RKO (cell line): ENCODE measurements at places on chromosomes 2 and 18.

- DNase-seq = no peak
These were observed 307.5 kb upstream of the REG3G start for GRCh38 chr2:78718024-78718423.

DNA sequence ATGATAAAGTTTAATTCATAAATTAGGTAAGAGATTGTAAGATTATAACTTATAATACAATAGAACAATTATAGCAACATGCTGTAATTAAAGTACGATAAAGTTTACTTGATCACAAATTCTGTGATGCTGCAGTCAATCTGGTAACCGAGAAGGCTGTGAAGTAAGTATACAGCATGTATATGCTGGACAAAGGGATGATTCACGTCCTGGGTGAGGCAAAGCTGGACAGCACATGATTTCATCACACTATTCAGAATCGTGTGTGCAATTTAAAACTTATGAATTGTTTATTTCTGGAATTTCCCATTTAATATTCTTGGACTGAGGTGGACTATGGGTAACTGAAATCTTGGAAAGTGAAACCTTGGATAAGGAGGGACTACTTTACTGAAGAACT is 522.2 kb upstream of the CNTNAP5 start:
- DNase-seq = no peak

DNA sequence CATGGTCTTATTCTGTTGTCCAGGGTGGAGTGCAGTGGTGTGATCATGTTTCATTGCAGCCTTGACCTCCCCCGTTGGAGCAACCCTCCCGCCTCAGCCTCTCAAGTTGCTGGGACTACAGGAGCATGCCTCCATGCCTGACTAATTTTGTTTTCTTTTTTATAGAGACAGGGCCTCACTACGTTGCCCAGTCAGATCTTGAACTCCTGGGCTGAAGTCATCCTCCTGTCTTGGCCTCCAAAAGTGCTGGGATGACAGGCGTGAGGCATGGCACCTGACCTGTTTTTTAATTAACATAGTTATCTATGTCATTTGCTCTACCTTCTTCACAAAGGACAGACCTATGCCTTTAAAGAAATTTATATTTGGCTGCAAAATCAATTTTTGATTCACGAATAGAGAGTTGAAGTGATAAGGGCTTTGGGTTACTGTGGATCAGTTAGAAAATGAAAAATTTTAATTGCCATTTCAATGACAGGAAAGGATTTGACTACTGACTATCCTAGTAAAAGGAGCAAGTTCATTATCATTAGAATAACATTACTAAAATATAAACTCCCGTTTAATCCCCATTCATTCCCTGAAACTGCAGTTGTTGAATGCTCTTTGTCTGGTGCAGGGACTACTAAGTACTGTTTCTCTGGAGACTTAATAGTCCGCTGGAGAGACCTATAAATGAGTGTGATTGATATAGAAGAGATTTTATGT is 3.7 kb downstream of the RNF138 start:
- DNase-seq = peak; percentile 21

GRCh38 chr2:11433822-11434221 is 32.1 kb downstream of the E2F6 start:
- no peak for DNase-seq

DNA sequence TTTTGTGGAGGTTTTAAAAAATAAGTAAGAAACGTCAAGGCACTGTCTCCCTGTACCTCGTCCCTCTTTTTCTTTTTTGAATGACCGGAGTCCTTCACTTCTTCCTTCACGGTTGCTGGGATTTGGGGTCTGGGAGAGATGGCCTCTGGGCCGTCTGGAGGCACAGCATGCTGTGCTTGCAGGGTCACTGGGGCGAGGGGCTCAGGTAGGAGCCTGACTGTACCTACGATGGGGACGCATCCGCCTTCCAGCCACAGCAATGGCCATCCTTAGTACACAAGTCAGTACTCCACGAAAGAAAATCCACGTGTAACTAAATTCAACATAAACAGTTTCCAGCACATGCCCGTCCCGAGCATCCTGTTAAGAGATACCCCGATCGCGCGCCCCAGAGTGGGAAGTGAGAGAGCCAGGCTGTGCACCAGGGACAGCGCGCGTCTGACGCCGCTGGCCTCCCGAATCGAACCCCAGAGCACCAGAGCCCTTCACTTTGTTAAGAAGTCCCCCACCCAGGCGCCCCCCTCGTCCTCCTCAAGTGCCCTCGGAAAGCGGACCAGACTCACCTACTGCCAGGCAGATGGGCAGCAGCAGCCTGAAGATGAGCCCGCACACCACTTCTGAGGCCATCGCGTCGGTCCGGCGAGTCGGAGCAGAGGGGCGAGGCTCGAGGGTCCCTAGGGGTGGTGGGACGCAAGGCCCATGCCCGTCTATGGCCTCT is 1.2 kb downstream of the PIEZO2 start:
- DNase-seq = no peak

GRCh38 chr2:32783933-32784332 is 156.1 kb downstream of the TTC27 start:
- no peak for DNase-seq

- no peak for DNase-seq
These were observed 43.4 kb upstream of the DSC1 start for GRCh38 chr18:31206071-31206470.

- DNase-seq = no peak
These were observed 53.2 kb downstream of the STEAP3 start for GRCh38 chr2:119276864-119277263.

DNA sequence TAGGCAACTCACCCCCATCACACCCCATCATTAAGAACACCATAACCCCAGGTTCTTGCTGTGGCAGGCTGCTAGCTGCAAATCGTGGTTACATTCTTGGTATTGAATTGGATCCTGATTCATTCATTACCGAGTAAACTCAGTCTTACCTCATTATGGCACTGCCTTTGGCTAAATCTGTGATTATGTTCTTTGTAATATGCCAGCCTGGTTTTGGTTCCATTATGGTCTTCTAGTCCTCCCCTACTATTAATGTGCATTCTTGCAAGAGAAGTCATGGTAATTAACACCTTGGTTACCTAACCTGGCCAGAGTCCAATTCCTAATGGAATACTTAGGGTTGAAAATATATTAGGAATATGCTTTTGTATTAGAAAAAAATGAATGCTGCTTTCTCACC is 258.9 kb upstream of the APCDD1 start:
- no peak for DNase-seq

DNA sequence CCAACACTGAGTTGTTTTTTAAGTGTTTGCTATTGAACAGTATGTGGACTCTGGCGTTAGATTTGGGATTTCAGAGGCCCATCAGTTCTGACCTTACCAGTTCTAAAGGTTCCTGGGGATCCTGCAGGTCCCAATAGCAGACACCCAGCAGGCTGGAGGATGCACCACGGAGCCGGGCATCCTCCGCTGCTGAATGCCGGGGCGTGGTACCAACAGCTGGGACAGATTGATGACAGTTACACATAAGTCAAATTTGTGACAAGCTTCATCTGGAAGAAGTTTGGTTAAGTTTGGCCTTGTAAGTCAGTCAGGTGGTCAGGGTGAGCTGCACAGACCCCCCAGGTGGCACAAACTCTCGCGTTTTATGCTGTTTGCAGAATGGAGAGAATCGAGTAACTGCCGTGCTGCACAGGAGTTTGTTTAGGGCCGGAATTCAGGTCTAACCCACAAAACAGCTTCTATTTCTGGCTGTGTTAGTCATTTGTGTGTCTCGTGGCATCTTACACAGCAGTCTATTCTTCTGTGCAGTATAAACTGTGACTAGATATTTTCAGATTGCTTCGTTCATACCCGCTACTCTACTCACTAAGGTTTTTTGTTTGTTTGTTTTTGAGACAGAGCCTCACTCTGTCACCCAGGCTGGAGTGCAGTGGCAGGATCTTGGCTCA is 19.2 kb downstream of the CTDP1 start:
- DNase-seq = no peak

- DNase-seq = no peak
These were observed 33.9 kb upstream of the FHL2 start for GRCh38 chr2:105432749-105433148.

- DNase-seq = no peak
These were observed 74.8 kb downstream of the EMX1 start for GRCh38 chr2:72991980-72992733.

DNA sequence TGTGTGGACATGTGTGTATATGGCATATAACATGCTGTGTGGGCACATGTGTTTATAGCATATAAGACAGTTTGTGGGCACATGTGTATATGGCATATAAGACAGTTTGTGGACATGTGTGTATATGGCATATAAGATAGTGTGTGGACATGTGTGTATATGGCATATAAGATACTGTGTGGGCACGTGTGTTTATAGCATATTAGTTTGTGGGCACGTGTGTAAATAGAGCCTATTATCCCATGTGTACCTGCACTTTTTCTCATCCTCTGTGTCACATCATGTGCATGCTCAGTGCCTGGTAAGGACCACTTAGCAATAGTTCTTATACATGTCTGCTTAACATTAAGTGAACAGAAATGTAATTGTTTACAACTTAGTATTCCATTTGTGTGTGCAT is 45.2 kb downstream of the TPO start:
- DNase-seq = no peak

DNA sequence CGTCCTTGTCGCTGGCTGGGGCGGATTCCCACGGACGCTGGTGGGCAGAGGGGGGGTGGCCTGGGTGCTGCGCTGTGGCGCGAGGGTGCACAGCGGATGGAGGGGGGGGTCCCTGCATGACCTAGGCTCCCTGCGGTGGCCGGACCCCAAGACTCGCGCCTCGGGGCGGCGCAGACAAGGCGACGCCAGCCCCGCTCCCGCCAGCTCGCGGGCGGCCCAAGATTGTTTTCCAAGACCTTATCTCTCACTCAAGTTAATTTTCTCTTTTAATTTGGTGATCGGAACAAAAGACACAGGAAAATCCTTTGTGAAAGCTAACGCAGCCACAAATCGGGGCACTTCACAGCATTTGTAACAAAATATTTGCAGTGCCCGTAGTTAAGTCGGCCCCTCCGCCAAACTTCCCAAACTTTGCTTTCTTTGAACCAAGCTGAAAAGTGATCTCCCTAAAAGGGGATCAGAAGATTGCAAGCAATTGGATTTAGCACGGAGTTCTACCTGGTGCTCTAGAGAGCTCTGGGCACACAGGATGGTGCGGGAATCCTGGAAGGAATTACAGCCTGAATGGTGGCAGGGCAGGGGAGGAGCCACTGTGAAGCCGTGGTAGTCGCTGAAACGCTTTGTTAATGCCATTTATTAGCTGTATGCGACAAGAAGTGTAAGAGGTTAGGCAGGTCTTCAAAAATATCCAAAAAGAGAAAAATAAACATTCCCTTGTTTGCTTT is 4.8 kb upstream of the ID2 start:
- DNase-seq = no peak

DNA sequence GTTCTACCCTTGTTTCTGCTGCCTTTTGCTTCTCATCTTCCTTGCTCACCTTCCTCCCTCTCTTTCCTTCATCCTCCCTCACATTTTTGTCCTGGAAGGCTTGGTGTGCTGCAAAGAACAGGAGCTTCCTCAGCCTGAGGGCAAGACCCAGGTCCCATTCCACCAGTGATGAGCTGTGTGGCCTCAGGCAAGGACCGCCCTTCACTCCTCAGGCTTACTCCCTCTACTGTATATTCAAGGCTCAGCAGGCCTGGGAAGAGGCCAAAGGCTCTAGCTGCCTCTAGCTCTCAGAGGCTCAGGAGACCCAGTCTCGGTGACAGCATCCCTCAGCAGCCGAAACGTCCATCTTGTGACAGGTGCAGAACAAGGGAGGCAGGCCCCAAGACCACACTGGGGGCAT is 97.5 kb downstream of the MRO start:
- no peak for DNase-seq

- peak; percentile 38 for DNase-seq
These were observed 95.8 kb downstream of the SPP2 start for GRCh38 chr2:234146087-234146826.

DNA sequence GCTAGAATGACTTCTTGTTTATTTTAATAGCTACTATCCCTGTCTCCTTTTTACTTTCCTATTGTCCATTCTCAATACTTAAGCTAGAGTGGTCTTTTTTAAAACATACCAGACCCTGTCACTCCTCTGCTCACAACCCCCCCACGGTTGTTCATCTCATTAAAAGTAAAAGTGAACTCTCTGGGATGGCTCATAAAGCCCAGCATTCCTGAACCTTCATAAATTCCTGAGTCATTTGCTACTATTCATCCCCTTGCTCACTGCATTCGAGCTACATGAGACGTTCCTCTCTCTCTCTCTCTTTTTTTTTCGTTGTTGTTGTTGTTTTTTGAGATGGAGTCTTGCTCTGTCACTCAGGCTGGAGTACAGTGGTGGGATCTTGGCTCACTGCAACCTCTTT is 148.7 kb upstream of the DSEL start:
- DNase-seq = peak; percentile 41

GRCh38 chr18:68498185-68498584 is 216.7 kb downstream of the TMX3 start:
- DNase-seq = no peak
